ENCODE measurements at places on chromosomes 5 and 9. TPM values are rescaled to one million over a fixed set of nuclear protein-coding genes. Genes with fewer than 3 reads are reported as not detected.

Gene KYAT1
- total RNA-seq = 6.8 TPM

Gene F12
- 0.43 TPM for total RNA-seq

Gene ANGPTL2
- total RNA-seq = 19.9 TPM

Gene BNC2
- 41.6 TPM for total RNA-seq

Gene PHAX
- total RNA-seq = 71.2 TPM

Gene C9orf50
- total RNA-seq = not detected

Gene FOXD4L4
- total RNA-seq = not detected

Gene HMCN2
- not detected for total RNA-seq

Gene PIP5K1B
- total RNA-seq = under 0.01 TPM

Gene QRFP
- total RNA-seq = not detected

Gene HTR1A
- not detected for total RNA-seq

Gene SHISAL2B
- total RNA-seq = not detected

Gene S1PR3
- total RNA-seq = 102 TPM

Gene TEX48
- total RNA-seq = not detected

Gene GDA
- 0.97 TPM for total RNA-seq

Gene POLR1E
- total RNA-seq = 29.0 TPM

Gene PRLR
- 3.5 TPM for total RNA-seq

Gene CXCL14
- not detected for total RNA-seq

Gene PCDHB7
- under 0.01 TPM for total RNA-seq

Gene TSSK1B
- 0.64 TPM for total RNA-seq

Gene IL3
- not detected for total RNA-seq

Gene PCDHGA8
- total RNA-seq = 3.0 TPM

Gene PPWD1
- 42.7 TPM for total RNA-seq

Gene IGFBPL1
- total RNA-seq = not detected

Gene CATSPER3
- not detected for total RNA-seq

Gene TMEFF1
- 0.43 TPM for total RNA-seq

Gene RNF20
- total RNA-seq = 20.9 TPM

Gene MACIR
- 31.5 TPM for total RNA-seq

Gene ISL1
- total RNA-seq = not detected

Gene TMEM252
- total RNA-seq = not detected

Gene CRHBP
- total RNA-seq = not detected

Gene ZBTB26
- total RNA-seq = 4.3 TPM

Gene LOX
- total RNA-seq = 91.1 TPM

Gene GPR151
- total RNA-seq = not detected

Gene FBXL7
- 10.6 TPM for total RNA-seq

Gene LHX3
- total RNA-seq = not detected

Gene GRPEL2
- total RNA-seq = 28.7 TPM

Gene AJM1
- 1.3 TPM for total RNA-seq

Gene IL5
- total RNA-seq = not detected

Gene CD74
- 0.32 TPM for total RNA-seq

Measured in fibroblast of villous mesenchyme (primary cell).